ENCODE measurements at places on chromosomes 2 and 18. TPM values are rescaled to one million over a fixed set of nuclear protein-coding genes. Genes with fewer than 3 reads are reported as not detected.

The TTC21B gene
- 31.0 TPM for total RNA-seq

The IL1B gene
- total RNA-seq, result 1.7 TPM

The TUBA4B gene
- 0.11 TPM for total RNA-seq

The HOXD13 gene
- 7.5 TPM for total RNA-seq

The LCLAT1 gene
- 24.5 TPM for total RNA-seq

The RAD51AP2 gene
- total RNA-seq, result not detected

Data from uterine smooth muscle cell (primary cell).